ENCODE measurements at places on chromosomes 2 and 18. TPM values are rescaled to one million over a fixed set of nuclear protein-coding genes. Genes with fewer than 3 reads are reported as not detected.

KIF3C gene
- total RNA-seq: 6.2 TPM

ANKRD53 gene
- not detected for total RNA-seq

FOXI3 gene
- total RNA-seq: not detected

SPDYA gene
- total RNA-seq: 1.1 TPM

ELP2 gene
- total RNA-seq: 97.1 TPM

TANC1 gene
- 0.47 TPM for total RNA-seq

DNA sequence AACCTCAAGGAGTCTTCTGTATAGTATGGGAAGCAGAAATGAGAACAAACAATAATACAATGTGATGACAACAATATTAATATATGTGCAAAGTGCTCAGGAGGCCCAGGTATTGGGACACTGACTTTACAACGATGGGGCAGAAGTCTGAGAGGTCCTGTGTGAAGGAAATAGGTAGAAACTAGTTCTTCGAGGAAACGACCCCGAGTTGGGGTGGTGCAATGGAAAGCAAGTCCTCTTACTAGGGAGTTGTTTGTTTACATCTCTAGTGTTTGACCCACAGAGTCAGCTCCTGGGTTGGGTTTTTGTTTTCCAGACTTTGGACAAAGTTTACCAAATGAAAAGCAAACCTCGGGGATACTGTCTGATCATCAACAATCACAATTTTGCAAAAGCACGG is 16.2 kb downstream of the CASP8 start:
- DNase-seq: no peak

GRCh38 chr2:160409480-160409879 is 84.1 kb downstream of the RBMS1 start:
- DNase-seq: no peak

GRCh38 chr2:234853729-234854128 is 98.1 kb upstream of the SH3BP4 start:
- no peak for DNase-seq

- no peak for DNase-seq
Observed at GRCh38 chr2:62325398-62325797, 129.5 kb downstream of the B3GNT2 start.

GRCh38 chr2:23393722-23394121 is 8.7 kb downstream of the KLHL29 start:
- DNase-seq: no peak

DNA sequence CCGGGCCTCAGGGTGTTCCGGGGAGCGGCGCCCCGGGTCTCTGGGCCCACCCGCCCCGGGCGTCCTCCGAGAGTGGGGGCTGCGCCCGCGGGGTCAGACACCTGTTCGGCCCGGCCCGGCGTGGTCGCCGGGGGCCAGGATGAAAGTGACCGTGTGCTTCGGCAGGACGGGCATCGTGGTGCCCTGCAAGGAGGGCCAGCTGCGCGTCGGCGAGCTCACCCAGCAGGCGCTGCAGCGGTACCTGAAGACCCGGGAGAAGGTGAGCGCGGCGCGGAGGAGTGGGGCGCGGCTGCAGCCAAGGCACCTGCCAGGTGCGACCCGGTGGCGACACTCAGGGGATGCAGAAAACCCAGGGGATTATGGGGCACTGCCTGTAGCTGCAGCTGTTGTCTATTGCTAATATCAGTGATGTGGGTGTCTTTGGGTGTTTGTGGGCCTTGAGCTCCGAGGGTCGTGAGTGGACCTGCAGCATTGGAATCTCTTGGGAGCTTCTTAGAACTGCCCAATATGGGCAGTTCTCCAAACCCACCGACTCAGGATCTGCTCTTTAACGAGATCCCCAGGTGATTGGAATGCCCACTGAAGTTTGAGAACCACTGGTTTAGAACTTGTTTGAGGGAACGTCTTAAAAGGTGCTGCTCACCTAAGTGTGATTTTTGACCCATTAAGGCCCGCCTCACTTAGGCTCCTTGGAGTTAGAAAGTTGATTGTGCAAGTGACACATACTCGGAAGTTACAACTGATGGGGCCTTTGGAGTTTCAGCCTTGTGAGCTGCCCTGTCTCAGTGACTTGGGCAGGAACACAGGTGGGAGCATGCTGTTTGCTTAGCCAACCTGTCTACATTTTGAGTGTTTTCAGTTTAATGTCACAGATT is 823 bp downstream of the PARD3B start:
- DNase-seq: no peak

DNA sequence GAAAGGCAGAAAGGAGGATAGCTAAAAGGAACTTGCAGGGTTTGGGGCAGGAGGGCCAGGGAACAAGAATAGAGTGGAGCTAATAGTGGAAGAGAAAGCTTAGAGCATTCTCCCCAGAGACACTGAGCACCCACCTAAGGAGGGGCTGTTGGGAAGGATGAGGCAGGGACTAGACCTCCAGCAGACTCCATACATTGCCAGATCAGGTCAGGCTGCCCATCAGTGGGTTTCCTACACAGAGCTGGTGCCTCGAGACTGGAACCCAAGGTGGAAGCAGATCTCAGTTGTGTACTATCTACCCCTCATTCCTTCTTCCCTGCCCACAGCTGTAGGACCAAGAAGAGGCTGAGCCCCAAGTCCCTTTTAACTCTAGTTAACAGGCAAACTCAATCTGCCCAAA is 148.5 kb downstream of the ZFP36L2 start:
- no peak for DNase-seq

DNA sequence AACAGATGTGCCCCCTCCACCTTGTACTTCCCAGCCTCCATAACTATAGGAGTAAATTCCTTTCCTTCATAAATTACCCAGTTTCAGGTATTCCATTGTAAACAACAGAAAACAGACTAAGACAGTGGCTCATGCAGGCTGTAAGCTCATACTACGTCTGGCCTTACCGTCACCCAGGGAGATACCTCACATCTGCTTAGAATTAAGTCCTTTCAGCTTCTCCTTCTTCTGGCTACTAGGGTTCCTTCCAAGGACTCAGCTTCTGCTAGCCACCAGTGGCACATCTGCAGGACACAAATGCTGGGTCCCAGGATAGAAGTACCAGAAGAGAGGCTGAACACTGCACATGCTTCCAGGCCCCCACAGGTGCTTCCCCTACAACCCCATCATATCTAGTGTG is 22.4 kb upstream of the FEZ2 start:
- DNase-seq: no peak

DNA sequence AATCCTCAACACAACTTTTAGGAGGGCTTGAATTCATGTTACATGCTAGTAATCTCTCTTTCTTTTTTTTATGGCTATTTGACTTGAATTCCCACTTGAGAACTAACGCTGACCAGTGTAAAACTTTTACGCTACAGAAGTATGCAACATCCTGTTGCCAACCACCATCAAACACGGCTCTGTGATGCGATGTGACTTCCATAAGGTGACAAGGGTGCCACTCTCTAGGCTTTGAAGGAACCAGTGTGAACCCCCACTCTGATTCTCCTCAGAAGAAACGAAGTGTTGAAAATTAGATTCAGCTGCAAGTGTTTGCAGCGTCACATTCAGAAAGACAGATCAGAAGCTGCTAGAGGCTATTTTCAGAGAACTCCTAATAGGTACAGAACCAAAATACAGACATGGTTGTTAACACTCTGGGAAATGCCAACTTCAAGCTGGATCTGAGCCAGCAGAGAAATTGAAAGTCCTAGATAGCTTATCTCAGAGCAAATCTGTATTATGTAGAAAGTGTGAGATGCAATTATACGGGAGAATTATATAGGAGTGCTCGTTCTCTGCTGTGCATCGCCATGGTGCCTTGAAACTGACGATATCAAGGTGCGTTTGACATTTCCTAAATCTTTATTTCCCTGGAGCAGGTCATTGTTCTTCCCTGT is 271.2 kb downstream of the LPIN1 start:
- DNase-seq: no peak

GRCh38 chr2:34029073-34029472 is 430.0 kb upstream of the FAM98A start:
- DNase-seq: no peak

All from activated T-helper 1 cell treated with anti-CD3 and anti-CD28 coated beads, Interleukin-12 subunit alpha, Interleukin-12 subunit beta, Interleukin-2, Interleukin-4 antibody, amounts not matched to agents 30 ng/mL and 10 ng/mL and 1 ng/mL, durations not matched to agents 14 hours and 24 hours and 36 hours (primary cell).